ENCODE measurements at places on chromosomes 3 and 15.

DNA sequence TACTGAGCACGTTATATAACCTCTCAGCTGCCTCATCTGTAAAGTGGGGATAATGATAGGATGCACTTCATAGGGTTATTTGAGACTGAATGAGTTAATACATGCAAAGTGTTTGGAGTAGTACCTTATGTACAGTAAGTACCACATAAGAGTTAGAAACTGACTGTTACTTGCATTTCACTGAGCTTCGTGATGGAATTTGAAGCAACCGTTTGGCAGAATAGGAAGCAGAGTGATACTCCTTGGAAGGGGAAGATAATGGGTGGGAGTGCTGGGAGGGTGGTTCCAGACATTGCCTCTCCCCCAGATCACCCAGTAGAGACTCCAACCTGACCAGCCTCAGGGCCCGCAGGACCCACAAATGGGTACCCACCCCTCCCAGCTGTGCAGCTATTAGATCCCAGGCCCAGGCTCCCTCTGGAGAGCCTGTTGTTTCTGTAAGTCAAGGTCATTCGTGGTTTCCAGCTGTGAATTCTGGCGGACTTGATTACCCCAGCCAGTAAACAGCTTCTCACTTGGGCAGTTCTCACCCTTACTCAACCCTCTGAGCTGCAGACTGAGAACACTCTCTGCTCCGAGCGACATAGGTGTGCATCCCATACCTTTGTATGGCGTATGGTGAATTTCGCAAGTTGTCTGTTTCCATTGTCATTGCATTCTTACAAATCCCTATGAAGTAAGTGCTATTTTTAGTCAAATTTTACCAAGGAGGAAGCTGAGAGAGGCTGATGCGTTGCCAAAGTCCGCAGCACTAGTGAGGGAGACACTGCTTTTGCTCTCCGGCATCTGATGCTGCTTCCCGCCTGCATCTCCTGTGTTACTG, 11.1 kb downstream of the ALPK3 start:
- no peak for DNase-seq

- no peak for DNase-seq
Observed at GRCh38 chr15:90268415-90268814, 2.9 kb downstream of the NGRN start.

GRCh38 chr3:188855675-188856074, 316.1 kb upstream of the TPRG1 start:
- no peak for DNase-seq

- no peak for DNase-seq
Observed at GRCh38 chr3:36812240-36812639, 47.9 kb upstream of the DCLK3 start.

- no peak for DNase-seq
Observed at GRCh38 chr3:186979852-186980251, 49.5 kb downstream of the ST6GAL1 start.

GRCh38 chr3:37279236-37279635, 104.9 kb upstream of the LRRFIP2 start:
- no peak for DNase-seq

GRCh38 chr3:139534455-139534812, 5.1 kb downstream of the RBP1 start:
- DNase-seq: peak; percentile 27

- DNase-seq: peak; percentile 89
Observed at GRCh38 chr3:101379658-101380376, 59.4 kb upstream of the IMPG2 start.

DNA sequence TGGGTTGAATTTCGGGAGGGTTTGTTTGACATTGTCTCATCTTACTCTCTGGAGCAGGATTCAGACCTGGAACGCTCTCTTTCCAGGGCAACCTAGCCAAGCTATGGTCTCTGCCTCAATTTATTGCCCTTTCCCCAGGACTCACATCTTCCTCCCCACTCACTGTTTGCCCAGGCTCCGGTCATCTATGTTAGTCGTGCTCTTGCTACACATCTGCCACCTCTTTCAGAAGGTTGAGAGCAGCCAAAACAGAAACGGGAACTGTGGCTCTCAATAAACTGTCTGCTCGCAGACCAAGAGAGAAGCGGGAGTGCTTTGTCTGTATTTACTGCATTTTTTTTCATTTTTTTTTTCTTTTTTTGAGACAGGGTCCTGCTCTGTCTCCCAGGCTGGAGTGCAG, 81.6 kb downstream of the ST6GAL1 start:
- no peak for DNase-seq

GRCh38 chr3:193998628-193999195, 137.2 kb upstream of the HES1 start:
- no peak for DNase-seq

DNA sequence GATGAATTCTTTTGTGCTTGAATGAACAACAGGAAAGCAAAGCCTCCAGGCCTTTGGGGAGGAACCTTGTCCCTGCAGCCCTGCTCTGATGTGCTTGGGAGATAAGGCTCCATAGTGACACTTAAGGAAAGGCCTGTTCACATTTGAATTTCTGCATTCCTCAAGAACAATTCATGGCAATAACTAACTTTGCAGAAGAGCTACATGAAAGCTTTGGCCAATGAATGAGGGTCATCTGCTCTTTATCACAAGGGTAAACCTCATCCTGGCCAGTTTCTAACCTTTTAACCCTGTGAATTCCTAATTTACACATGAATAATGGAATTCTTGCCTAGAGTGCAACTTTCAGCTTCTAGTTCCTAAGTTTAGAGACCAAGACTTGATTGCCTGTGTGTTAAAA, 5.6 kb downstream of the PRTG start:
- peak; percentile 46 for DNase-seq

GRCh38 chr3:40130721-40131120, 178.8 kb upstream of the EIF1B start:
- no peak for DNase-seq

DNA sequence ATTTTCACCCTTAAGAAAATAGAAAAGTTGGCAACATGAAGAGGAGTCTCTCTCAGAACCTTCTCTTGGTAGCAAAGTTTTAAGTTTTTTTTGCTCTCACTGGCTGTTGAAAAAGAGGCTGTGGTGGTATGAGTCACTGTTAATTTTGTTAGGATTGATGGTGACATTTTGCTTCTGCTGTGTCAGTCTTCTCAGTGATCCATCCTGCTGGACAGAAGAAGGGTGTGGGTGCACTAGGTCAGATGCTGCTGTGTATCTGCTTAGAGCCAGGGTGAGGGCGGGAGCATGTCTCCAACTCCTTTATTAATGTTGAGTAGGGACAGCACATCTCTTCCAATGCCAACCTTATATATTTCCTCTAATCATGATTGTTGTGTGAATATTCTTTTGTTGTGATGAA, 369.5 kb downstream of the FEZF2 start:
- no peak for DNase-seq

- no peak for DNase-seq
Observed at GRCh38 chr15:44136991-44137477, 58.0 kb downstream of the FRMD5 start.

DNA sequence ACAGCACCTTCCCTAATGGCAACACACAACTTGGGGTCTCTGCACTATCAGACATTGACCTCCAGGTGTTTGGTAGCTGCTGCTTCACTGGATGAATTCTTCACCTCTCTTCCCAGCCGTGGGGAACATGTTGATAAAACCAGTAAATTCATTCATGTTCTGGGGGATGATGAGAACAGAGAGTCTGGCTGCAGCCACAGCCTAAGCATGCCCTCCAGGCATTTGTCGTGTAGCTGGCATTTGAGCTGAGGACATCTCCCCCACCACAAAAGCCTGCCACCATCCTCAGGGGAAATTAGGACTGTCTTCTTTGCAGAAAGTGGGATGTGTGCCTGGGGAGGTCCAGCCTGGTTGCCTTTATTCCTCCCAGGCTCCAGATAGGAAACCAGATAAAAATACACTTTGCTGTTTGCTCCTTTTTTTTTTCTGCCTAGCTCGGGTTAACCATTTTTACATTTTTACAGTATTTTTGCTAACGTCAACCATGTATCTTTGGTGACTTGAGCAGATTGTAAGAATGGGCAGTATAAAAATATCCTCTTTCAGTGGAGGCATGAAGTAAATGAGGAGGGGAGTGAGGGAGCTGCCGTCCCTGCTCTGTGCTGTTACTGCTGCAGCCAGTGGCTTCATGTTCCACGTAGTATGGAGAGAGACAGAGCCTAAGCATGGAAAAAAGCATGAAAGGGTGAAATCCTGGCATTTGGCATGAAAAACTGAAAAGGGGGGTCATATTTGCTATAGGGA, 444.0 kb downstream of the EPHB1 start:
- DNase-seq: no peak
